ENCODE measurements at places on chromosomes 3 and 15.

GRCh38 chr15:69909719-69910444 lies 187.8 kb downstream of the TLE3 start:
- no peak for DNase-seq

- DNase-seq: no peak
These were observed 66.9 kb downstream of the RNF13 start for GRCh38 chr3:149879872-149880271.

DNA sequence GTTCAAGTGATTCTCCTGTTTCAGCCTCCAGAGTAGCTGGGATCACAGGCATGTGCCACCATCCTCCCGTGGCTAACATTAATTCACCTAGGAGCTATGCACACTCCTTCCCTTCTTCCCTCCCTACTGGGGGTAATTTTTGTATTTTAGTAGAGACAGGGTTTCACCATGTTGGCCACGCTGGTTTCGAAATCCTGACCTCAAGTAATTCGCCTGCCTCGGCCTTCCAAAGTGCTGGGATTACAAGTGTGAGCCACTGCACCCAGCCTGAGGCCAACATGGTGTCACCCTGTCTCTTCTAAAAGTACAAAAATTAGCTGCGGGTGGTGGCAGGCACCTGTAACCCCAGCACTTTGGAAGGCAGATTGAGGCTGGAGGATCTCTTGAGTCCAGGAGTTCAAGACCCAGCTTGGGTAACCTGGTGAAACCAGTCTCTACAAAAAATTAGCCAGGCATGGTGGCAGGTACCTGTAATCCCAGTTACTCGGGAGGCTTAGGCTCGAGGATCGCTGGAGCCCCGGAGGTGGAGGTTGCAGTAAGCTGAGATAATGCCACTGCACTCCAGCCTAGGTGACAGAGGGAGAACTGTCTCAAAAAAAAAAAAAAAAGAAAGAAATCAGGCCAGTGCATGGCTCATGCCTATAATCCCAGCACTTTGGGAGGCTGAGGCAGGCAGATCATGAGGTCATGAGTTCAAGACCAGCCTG lies 6.1 kb downstream of the RNU5B-1 start:
- no peak for DNase-seq

DNA sequence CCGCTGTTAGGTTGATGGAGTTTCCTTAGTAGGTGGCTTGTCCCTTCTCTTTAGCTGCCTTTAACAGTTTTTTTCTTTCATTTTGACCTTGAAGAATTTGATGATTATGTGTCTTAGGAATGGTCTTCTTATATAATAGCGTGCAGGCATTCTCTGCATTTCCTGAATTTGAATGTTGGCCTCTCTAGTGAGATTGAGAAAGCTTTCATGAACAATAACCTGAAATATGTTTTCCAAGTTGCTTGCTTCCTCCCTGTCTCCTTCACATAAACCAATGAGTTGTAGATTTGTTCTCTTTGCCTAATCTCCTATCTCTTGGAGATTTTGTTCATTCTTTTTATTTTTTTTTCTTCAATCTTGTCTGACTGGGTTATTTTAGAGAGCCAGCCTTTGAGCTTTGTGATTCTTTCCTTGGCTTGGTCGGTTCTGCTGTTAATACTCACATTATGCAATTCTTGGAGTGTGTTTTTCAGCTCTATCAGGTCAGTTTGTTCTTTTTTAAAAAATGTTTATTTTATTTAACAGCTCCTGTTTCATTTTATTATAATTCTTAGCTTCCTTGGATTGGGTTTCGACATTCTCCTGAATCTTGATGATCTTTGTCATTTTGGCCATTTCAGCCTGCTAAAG lies 627.9 kb downstream of the SI start:
- DNase-seq: no peak

DNA sequence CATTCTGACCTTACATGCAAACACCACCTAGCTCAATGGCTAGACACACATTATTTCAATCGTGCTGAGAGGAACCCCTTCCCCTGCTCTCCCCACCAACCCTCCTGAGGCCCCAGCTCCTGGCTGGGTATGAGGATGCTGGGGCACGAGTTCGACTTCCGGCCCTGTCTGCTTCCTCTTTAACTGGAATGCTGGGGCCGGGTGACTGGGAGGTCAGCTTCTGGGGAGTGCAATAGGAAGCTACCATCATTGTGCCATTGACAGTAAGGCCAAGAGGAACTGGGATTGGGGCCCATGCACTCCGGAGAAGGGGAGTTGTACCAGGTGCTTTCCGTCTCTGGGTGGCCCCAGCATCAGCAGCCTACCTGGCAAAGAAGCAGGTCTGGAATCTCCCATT lies 15.6 kb upstream of the TLE3 start:
- DNase-seq: no peak

DNA sequence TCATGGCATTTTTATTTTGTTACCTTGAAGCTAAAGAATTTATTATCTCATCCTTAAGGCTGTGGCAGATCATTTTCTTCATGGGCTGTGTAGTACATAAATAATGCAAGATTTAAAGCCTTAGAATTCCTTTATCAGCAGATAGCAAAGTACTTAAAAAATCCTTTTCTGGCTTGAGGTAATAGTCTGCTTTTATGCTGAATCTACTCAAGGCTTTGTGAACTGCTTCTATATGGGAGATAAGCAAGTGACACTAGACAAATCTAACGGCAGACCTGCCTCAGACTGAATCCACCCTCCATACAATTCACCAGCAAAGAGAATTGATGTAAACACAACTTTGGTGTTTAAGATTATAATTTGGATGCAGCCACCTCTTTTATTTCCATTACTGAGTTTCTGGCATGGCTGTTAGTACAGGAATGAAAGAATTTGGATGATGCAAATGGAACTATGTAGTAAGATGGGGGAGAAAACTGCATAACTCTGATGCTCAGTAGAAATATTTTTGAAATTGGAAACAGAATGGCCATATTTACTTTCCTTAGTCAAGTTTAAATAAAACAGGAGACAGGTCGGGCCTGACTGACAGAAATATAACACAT lies 1121.5 kb downstream of the NAALADL2 start:
- no peak for DNase-seq

DNA sequence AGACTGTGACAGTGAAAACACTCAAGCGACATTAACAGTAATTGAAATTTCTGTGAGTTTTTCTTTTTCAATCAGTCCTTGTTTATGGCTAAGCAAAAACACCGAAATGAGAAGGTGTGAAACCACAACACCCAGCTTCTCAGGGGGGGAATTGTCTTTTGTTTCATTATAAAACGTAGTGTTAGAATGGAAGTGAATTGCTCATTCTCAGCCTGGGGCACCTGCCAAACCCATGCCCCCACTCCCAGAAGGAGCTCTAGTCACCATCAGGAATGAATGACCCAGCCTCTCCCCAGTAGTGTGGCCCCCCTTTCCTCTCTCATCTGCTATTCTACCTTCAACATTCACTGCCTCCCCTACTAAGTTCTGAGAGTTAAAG lies 185.8 kb upstream of the CFAP20DC start:
- DNase-seq: no peak

GRCh38 chr15:28990390-28990789 lies 104.6 kb downstream of the APBA2 start:
- no peak for DNase-seq

DNA sequence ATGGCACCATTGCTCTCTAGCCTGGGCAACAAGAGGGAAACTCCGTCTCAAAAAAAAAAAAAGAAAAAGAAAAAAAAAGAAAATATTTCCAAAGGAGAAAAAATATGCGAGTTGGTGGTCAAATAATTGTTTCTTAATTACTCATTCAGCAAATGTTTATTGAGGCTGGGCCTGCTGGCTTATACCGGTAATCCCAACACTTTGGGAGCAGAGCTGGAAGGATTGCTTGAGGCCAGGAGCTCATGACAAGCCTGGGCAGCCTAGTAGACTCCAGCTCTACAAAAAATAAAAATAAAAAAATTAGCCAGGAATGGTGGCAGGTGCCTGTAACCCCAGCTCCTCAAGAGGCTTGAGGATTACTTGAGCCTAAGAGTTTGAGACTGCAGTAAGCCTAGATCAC lies 4.1 kb downstream of the KNL1 start:
- DNase-seq: no peak

GRCh38 chr3:183312433-183312832 lies 59.4 kb downstream of the B3GNT5 start:
- DNase-seq: no peak

DNA sequence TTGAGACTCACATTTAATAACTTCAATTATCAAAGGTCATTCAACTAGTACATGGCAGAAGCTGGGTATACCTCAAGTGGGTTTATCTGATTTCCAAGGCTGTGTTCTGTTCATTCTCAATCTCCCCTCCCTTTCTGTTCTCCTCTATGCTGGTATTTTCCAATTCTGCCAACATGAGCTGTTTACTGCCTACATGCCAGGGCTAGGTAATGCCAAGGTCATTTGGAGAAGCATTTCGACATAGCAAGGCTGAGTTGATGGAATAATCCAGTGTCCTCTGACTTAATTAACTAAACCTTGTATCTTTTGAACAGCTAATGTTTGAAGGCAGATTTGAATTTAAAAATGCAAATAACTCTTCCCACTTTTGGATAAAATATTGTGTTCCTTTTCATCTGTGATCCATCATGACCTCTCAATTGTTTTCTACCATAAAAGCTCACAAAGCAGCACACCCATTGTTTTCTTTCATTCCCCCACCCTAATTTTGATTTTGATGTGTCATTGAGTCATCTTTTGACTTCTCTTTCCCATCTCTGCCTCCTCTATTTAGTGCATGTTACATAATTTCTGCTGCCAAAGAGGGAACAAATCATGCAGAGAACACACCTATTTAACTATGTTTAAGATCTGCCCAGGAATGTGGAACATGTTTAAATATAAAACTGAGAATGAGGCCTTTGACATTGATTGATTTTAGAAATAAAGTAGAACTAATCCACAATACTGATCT lies 308.8 kb upstream of the NR2E3 start:
- DNase-seq: no peak

GRCh38 chr15:64749167-64749566 lies 26.2 kb downstream of the RBPMS2 start:
- DNase-seq: no peak

DNA sequence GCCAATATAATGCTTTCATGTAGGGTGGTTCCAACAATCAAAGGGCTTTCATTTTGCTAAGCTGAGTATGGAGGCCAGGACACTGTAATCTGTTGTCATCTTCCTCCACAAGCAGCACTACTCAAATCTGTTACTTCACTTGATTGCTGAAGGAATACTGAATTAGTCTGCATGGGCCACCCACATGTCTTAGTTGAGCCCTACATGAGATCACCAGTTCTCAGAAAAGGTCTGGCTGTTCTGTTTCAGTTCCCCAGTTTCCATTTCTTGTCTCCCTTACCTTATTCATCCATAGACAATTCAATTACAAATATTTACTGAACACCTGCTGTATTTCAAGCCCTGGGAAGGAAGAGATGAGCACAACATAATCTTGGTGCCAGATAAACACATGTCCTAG lies 119.2 kb downstream of the FHIT start:
- DNase-seq: no peak

DNA sequence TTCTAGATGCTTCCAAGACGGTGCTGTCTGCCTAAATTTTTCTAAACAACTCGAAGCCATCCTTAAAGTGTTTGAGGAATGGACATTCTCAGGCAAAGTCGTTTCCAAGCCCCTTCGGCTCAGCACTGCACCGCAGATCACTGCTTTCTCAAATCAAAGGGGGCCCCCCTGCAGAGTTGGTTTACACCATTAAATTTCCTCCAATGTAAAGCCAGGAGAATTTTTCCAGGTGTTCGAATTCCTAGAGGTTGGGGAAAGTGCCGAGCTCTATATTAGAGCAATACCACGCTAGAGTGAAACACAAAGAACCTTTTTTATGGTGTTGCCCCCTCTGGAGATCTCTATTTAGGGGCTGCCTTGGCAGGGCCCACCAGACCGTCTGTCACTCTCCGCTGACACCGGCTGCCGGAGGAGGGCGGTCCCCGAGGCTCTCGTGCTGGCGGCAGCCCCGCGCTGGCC lies 277.9 kb upstream of the NR2F2 start:
- no peak for DNase-seq

DNA sequence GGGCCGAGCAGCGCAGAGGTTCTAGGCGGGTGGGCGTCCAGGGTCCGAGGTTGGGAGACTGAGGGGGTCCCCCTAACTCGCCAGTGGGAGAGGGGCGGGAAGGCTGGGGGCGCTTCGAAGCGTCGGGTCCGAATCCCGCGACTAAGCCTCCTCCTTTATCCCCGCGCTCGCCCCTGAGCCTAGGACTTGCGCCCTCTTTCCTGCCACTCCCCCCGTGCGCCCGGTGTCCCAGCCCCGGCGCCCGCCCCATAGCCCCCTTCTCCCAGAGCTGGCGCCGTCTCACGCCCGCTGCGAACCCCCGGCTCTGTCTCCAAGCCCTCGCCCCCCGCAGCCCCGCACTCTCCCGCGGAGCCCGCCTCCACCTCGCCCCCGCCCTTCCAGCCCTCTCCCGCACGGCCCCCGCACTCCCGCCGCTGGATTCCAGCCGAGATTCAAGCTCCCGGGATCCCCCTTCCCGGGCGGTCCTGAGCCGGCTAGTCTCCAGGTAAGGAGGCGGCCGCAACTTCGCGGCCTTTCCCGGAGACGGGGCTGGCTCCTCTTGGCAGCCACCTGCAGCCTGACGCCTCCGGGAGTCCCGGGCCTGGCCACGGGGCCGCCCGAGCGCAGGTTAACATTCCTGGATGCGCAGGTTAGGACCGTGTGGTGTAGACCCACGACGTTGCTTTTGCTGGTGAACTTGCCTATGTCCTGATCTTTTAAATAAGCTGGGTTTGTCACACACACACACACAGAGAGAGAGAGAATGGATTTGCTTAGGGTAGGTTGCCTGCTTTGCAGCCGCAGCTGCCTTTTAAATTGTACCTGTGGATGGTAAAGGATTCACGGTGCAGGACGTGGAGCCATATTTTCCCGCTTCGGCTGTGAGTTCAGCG lies 563 bp downstream of the PXYLP1 start:
- peak; percentile 70 for DNase-seq

GRCh38 chr15:38205526-38206272 lies 46.9 kb upstream of the SPRED1 start:
- no peak for DNase-seq

DNA sequence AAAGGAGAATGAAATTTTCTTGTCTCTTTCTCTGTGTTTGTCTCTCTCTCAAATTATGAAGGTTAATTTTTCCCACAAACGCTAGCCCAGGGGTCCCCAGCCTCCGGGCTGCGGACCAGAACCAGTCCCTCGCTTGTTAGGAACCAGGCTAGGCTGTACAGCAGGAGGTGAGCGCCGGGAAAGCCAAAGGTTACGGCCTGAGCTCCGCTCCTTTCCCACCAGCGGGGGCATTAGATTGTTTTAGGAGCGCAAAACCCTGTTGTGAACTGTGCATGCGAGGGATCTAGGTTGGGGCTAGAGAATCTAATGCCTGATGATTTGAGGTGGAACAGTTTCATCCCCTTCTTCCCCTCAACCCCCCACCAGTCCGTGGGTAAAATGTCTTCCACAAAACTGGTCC lies 74.7 kb upstream of the ZNF385D start:
- no peak for DNase-seq

- DNase-seq: no peak
These were observed 21.1 kb upstream of the MFSD1 start for GRCh38 chr3:158780766-158781165.

- DNase-seq: no peak
These were observed 60.8 kb downstream of the PFN2 start for GRCh38 chr3:149909923-149910322.
